ENCODE measurements at places on chromosomes 4 and X.

DNA sequence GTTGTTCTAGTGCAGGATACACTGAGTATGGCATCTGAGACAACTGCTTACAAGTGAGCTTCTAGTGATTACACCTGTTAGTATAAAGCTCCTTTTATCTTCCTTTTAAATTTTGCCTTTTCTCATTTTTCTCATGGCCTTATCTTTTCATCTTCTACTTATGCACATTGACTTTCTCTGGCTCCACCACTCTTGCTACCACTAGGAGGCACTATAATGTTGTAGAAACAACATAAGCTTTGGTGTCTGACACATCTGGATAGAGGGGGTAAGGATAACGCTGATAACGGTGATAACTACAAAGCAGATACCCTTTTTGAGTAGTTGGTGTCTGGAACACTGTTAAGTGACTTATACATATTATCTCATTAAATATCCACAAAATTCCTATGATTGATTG, 187.4 kb upstream of the TEX13C start:
- H3K27ac ChIP-seq = no peak overlapping the region
- H3K36me3 ChIP-seq = no peaks in the 10 kb centered on the region
- H3K27me3 ChIP-seq = no peaks in the 10 kb centered on the region
- H3K4me3 ChIP-seq = no peak overlapping the region
- no peaks in the 10 kb centered on the region for H3K4me1 ChIP-seq

- no peaks in the 10 kb centered on the region for H3K4me1 ChIP-seq
- H3K27me3 ChIP-seq = no peaks in the 10 kb centered on the region
- H3K27ac ChIP-seq = no peak overlapping the region
Measured at GRCh38 chr4:114334884-114335330, 263.7 kb upstream of the UGT8 start.

- H3K4me1 ChIP-seq = no peaks in the 10 kb centered on the region
- no peaks in the 10 kb centered on the region for H3K36me3 ChIP-seq
- no peak for DNase-seq
- H3K27me3 ChIP-seq = no peaks in the 10 kb centered on the region
- no peak overlapping the region for H3K27ac ChIP-seq
- H3K4me3 ChIP-seq = no peak overlapping the region
Measured at GRCh38 chrX:113529426-113530013, 688.9 kb upstream of the AMOT start.

DNA sequence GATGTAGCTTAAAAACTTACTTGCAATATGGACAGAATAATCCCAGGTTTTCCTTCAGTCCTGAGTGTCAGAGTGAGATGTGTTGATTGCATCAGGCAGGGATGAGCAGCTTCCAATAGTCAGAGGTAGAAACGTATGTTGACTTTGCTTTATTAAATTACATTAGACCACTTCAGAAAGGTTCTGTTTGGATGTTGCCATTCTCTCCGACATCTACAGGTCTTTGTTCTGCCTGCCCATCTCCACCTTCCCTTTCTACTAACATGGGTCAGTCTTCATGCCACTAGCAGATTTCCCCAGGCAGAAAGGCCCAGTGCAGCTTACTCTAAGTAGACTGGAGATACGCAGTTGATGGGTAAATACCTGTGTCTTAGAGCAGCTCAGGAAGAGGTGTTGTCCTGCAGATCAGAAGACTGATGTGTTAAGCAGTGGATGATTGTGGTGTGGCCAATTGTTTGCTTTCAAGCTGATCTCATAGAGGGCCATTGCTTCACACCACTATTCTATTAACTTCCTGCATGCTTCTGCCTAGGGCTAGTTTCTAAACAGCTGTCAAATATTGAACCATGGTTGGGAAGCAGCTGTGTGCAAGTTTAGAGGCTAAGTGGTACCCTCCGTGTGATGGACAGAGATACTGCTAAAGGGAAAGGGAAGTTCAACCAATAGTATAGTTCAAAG, 1.8 kb downstream of the FRMPD4 start:
- no peak for DNase-seq
- no peaks in the 10 kb centered on the region for H3K4me1 ChIP-seq
- no peak overlapping the region for H3K4me3 ChIP-seq
- peaks cover 27% of the 10 kb centered on the region for H3K27me3 ChIP-seq
- H3K36me3 ChIP-seq = no peaks in the 10 kb centered on the region
- H3K27ac ChIP-seq = no peak overlapping the region

DNA sequence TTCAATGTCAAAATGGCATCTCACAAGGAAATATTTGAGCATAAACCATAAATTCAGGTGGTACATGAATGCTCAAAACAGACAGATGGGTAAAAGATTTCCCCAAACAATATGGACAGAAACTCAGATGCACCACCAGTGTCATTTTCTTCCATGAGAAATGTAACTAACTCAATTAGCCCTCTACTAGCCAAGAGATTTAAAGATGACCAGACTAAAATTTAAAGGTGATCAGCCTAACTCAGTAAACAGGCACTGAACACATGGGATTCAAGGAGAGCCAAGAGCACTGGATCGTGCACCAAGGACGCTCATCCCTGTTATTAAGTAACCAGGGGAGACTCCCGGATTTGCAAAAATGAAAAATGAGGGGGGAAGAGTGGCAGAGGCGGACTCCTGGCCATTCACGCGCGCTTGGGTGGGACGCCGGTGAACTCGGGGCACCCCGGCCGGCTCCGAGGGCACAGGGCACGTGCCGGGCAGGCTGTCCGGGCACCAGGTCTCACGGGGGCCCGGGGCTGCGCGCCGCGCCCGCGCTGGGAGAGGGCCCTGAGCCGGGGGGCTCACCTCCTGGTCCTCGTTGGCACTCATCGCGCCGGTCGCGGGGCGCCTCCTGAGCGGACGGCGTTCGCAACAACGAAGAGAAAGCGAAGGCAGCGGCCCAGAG, 490 bp downstream of the RWDD4 start:
- H3K4me1 ChIP-seq = peaks cover 32% of the 10 kb centered on the region
- no peaks in the 10 kb centered on the region for H3K27me3 ChIP-seq
- H3K36me3 ChIP-seq = peaks cover 15% of the 10 kb centered on the region
- H3K27ac ChIP-seq = peak overlapping the region; percentile 94
- peak; percentile 19 for DNase-seq

- no peak for DNase-seq
- H3K36me3 ChIP-seq = peaks cover 35% of the 10 kb centered on the region
- peaks cover 13% of the 10 kb centered on the region for H3K4me1 ChIP-seq
Measured at GRCh38 chr4:78923464-78924312, 15.6 kb downstream of the PAQR3 start.

DNA sequence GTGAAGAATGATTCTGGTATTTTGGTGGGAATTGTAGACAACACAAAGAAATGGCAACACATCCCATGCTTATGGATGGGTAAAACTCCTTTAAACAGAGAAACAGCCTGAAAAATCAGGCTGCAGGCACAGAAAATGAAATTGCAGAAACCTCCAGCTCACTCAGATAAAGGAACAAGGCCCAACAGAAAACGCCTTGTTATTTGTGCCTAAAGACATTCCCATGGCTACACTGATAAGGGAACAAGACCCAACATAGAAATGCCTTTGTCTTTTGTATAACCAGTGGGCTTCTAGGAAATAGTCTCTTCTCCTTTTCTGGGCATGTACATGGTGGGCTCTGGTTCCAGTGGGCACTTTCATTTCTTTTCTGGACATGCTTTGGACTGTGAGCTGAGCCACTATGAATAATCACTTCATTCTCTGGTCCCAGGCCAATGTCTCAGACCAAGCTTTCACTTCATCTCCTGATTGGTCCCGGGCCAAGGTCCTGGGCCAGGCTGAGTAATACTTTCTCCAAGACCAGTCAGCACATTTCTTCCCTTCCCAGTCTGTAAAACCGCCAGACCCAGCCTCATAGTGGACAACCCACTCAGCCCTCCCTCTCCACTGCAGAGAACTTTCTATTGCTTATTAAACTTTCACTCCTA, 160.5 kb downstream of the TBX22 start:
- no peaks in the 10 kb centered on the region for H3K36me3 ChIP-seq
- no peak overlapping the region for H3K4me3 ChIP-seq

DNA sequence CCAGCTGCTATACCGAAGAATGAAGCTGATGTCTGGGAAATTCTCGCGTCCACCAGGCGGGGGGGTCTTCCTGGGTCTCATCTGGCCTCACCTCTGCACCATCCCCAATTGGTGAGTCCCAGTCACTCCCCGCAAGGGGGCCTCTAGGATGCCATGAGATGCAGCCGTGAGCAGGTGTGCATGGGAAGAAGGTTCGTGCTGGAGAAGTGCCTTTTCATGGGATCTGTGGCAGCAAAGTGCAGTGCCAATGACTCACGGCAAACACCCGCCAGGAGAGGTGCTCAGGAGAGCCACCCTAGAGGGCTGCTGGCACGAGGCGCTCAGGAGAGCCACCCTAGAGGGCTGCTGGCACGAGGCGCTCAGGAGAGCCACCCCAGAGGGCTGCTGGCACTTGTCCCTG, 55.1 kb downstream of the CPZ start:
- H3K4me1 ChIP-seq = no peaks in the 10 kb centered on the region
- H3K27me3 ChIP-seq = peaks cover 9% of the 10 kb centered on the region
- no peak overlapping the region for H3K4me3 ChIP-seq

- no peaks in the 10 kb centered on the region for H3K27me3 ChIP-seq
- no peak overlapping the region for H3K4me3 ChIP-seq
- DNase-seq = no peak
- no peaks in the 10 kb centered on the region for H3K4me1 ChIP-seq
- no peaks in the 10 kb centered on the region for H3K36me3 ChIP-seq
- H3K27ac ChIP-seq = no peak overlapping the region
Measured at GRCh38 chr4:188665491-188666457, 526.5 kb downstream of the TRIML1 start.

DNA sequence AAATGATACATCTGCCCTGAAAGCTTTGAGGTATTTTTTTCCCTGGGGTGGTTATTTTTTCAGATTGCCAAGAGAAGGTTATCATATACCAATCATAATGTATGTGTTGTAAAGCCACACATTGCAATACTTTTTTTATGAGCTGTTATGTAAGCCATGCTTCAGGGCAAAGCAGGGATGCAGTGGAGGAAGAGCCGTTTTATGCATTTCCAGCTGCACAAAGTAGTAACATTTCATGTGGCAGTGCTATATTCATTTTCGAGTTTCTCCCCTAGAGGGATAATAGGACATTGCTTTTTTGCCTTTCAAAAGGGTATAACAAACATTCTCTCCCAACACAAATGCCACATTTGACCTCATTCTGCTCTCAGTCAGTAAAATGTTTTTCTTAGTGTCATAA, 68.5 kb downstream of the GALNT7 start:
- H3K4me3 ChIP-seq = no peak overlapping the region
- peaks cover 2% of the 10 kb centered on the region for H3K36me3 ChIP-seq
- no peak overlapping the region for H3K27ac ChIP-seq
- no peaks in the 10 kb centered on the region for H3K27me3 ChIP-seq
- H3K4me1 ChIP-seq = peaks cover 6% of the 10 kb centered on the region

GRCh38 chrX:113770806-113771205, 813.1 kb upstream of the HTR2C start:
- H3K4me3 ChIP-seq = no peak overlapping the region
- H3K36me3 ChIP-seq = no peaks in the 10 kb centered on the region
- no peaks in the 10 kb centered on the region for H3K27me3 ChIP-seq
- H3K4me1 ChIP-seq = no peaks in the 10 kb centered on the region
- no peak overlapping the region for H3K27ac ChIP-seq
- no peak for DNase-seq

DNA sequence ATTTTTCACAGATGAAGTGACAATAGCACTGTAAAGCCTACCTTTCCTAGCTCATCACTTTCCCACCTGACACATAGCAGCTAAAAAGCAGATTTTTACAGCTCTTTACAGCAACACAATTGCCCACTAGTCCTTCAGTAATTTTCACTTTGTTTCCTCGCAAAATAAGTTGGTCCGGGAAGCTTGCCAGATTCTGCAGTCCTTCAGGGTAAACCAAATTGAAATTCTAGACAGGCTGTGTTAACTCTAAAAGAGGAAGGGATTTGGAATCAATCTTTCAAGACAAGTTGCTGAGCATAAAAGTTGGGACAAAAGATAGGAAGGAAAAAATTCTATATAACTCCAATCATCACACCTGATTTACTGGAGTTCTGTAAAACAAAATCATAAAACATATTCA, 8.7 kb downstream of the C1QTNF7 start:
- H3K4me1 ChIP-seq = no peaks in the 10 kb centered on the region
- no peak overlapping the region for H3K4me3 ChIP-seq
- H3K27me3 ChIP-seq = no peaks in the 10 kb centered on the region

GRCh38 chr4:78069859-78070258, 12.7 kb downstream of the FRAS1 start:
- peaks cover 56% of the 10 kb centered on the region for H3K27me3 ChIP-seq
- H3K4me3 ChIP-seq = no peak overlapping the region
- no peaks in the 10 kb centered on the region for H3K4me1 ChIP-seq

- no peaks in the 10 kb centered on the region for H3K4me1 ChIP-seq
- no peak overlapping the region for H3K27ac ChIP-seq
- H3K4me3 ChIP-seq = no peak overlapping the region
- peaks cover 2% of the 10 kb centered on the region for H3K36me3 ChIP-seq
- DNase-seq = no peak
Measured at GRCh38 chr4:52876069-52876468, 14.0 kb downstream of the RASL11B start.

DNA sequence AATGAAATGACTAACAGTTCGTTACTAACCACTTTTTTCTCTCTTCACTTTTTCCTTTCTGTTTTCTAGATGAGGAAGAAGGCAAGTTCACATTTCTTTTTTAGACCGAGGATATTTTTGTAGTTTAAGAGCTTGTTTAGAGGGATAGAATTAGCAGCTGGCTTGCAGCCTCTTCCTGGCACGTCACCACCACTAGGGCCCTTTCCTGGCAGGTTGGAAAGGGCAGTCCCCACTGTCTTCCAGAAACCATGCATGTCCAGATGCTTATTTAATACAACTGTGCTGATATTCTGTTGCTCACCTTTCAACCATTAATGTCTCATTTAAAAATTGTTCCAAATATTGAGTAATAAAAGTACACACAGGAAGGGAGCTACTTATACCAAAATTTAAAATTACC, 209.5 kb upstream of the PACRGL start:
- H3K27ac ChIP-seq = no peak overlapping the region
- no peak for DNase-seq
- H3K4me3 ChIP-seq = no peak overlapping the region
- no peaks in the 10 kb centered on the region for H3K4me1 ChIP-seq
- no peaks in the 10 kb centered on the region for H3K27me3 ChIP-seq

DNA sequence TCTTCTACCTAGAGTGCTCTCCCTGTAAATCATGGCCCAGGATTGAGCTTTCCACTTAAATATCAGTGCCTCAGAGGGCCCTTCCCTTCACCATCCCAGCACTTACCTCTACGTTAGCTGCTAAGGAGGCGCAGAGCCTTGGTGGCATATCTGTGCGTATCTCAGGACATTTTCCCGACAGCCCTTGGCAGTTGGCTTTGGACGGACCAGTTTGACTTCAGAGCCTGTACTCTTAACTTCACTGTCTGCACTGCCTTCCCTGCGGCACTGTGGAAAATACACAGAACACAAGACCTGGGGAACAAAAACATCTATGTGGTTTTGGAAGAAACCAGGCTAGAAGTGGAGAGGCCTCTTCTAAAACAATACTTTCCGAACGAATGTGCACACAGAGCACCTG, 2.4 kb downstream of the TADA2B start:
- H3K27ac ChIP-seq = no peak overlapping the region
- H3K4me1 ChIP-seq = peaks cover 71% of the 10 kb centered on the region
- peak overlapping the region; percentile 92 for H3K4me3 ChIP-seq
- H3K36me3 ChIP-seq = peaks cover 36% of the 10 kb centered on the region
- H3K27me3 ChIP-seq = no peaks in the 10 kb centered on the region
- no peak for DNase-seq

- no peak overlapping the region for H3K27ac ChIP-seq
- H3K27me3 ChIP-seq = no peaks in the 10 kb centered on the region
- peaks cover 4% of the 10 kb centered on the region for H3K36me3 ChIP-seq
- no peak for DNase-seq
- H3K4me3 ChIP-seq = no peak overlapping the region
Measured at GRCh38 chr4:5734853-5735252, 23.9 kb downstream of the EVC start.

GRCh38 chrX:155069414-155069813, 1.5 kb downstream of the CMC4 start:
- no peaks in the 10 kb centered on the region for H3K27me3 ChIP-seq
- peak overlapping the region; percentile 82 for H3K4me3 ChIP-seq
- DNase-seq = no peak
- peaks cover 12% of the 10 kb centered on the region for H3K36me3 ChIP-seq
- peak overlapping the region; percentile 89 for H3K27ac ChIP-seq
